Activated T-cell treated with anti-CD3 and anti-CD28 coated beads, Interleukin-2, amount 50 U/mL, for 72 hours (primary cell): ENCODE measurements at places on chromosomes 3 and 15.

- no peak for DNase-seq
Measured at GRCh38 chr15:41513506-41514227, at the start of gene LTK. Gene LTK, minus strand, starts transcription at chr15:41513827. Its CDS starts 118 bp downstream, at chr15:41513709.

GRCh38 chr15:100783760-100784492 is 95.7 kb upstream of the ALDH1A3 start:
- DNase-seq = no peak

GRCh38 chr3:152243721-152244516 is 24.8 kb upstream of the MBNL1 start:
- no peak for DNase-seq

DNA sequence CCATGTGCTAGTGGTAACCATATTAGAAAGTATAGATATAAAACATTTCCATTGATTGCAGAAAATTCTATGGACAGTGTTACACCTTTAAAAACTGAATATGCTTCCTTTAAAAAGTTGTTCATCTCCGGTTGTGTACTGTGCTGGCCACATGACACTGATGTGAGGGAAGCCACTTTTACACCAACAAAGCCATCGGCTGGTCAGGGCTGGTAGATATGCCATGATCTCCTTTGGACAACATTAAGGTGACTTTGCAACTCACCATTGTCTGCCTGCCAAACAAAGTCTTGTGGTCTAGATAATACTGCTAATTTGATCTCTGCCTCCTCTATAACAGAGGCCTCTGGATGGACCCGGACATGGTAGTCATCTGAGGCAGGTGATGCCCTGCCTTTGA is 156.0 kb upstream of the RARB start:
- no peak for DNase-seq

DNA sequence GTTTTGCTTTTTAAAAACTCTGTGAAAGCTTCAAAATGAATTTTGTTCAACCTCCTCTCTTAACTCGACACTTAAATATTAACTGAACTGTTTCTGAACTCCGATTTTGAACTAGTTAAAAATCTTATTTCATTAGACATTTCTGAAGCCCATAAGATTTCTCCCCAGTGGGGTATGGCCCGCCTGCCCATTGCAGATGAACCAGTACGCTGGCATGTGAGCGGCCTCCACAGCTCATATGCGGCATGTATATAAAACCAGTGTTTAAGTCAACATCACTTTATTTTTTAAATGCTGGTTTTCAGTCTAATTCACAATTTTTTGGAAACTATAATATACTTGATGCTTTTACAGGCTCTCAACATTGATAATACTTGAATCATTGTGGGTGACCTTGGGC is 50.2 kb downstream of the CPN2 start:
- no peak for DNase-seq

DNA sequence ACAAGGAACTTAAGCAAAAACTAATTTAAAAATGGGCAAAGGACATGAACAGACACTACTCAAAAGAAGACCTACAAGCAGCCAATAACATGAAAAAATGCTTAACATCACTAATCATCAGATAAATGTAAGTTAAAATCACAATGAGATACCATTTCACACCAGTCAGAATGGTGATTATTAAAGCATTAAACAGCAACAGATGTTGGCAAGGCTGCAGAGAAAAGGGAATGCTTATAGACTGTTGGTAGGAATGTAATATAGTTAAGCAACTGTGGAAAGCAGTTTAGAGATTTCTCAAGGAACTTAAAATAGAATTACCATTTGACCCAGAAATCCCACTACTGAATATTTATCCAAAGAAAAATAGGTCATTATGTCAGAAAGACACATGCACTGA is 482.2 kb downstream of the SQOR start:
- no peak for DNase-seq

DNA sequence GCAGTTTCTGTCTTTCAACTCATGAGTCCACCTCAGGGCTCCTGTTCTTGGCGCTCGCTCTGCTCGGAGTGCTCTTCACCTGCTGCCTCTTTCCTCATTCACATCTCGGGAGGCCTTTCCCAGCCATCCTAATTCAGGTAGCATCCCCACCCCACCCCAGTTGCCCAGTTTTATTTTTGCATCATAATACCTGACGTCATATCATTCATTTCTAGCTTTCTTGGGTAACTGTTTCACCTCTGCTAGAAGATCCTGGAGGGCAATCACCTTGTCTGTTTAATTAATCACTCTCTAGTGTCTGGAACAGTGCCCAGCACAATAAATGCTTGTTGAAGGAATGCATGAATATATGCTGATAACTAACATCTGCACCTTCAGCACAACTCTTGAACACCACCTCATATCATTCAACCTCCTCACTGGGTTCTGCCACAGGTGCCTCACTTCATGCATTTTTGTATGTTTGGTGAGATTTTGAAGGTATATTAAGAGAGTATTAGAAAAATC is 7.6 kb downstream of the NUSAP1 start:
- DNase-seq = no peak

DNA sequence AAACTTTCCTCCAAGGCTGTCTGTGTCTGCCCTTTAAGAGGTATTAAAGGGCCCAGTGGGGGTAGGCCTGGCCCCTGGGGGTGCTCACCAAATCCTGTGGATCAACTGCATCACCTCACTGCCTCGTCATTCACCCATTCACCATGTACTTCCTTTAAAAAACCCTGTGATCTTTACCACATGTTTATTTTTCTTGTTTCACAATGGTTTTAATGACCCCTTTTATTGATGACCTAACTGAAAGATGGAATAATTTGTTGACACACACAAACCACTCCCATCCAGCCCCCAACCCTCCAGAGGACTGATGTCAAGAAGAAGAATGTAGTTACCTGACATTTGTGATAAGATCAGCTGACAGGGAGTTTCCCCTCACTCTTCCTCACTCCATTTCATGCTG is 40.8 kb downstream of the KCNAB1 start:
- DNase-seq = no peak
